AG20443 (cell line): ENCODE measurements at places on chromosomes 7 and 10.

DNA sequence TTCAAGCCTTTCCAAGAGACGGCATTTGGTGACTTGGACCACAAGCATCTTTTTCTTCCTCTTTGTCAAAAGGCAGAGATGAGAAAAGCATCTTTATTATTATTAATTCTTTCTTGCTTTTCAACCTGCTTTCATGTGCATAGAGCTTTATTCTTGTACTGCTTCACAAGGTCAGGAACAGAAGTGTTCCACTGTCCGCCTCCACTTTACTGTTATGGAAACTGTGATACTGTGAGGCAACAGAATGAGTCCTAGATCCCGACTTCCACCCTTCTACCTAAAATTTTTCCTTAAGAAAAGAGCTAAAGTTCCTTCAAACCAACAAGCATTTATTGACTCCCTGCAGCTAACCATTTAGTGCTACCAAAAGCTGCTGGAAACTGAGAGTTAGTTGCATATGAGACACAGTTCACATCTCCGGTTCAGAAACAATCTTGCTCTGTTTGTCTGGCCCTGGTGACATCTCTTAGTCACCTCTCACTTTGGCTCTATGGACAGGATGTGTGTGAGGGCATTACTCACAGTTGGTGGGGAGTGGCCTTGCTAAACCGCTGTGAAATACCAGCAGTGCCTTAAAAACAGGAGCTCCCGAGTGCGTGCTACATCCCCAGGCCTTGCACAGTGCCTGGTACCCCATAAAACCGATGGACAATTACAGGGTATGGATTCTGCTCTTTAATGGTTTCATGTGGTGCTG, 77.1 kb upstream of the TRIL start:
- peak; percentile 90 for DNase-seq

GRCh38 chr7:3844540-3845151, 543.6 kb downstream of the SDK1 start:
- DNase-seq = no peak

- DNase-seq = no peak
These were observed 277.4 kb downstream of the AGMO start for GRCh38 chr7:15284396-15284795.

DNA sequence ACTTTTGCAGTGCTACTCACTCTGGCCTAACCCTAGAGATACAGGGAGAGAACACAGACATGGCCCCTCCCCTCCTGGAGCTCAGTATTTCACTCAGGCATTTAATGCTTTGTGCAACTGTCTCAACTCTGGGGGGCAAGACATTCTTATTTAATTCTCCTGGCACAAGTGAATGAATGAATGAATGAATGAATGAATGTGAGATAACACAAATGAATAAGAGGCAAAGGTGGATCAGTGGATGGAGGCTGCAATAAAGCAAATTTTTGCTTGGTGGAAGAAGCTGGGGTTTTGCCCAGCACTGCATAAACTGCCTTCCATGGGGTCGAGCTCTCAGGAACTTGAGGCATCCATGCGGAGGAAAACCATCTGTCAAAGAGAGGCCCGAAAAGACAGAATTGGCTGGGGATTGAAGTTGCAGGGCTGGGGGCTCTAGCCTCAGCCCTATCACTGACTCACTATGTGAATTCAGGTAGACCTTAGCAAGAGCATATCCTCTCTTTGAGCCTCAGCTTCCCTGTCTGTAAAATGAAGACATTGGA, 441.4 kb upstream of the ZMIZ1 start:
- DNase-seq = no peak

DNA sequence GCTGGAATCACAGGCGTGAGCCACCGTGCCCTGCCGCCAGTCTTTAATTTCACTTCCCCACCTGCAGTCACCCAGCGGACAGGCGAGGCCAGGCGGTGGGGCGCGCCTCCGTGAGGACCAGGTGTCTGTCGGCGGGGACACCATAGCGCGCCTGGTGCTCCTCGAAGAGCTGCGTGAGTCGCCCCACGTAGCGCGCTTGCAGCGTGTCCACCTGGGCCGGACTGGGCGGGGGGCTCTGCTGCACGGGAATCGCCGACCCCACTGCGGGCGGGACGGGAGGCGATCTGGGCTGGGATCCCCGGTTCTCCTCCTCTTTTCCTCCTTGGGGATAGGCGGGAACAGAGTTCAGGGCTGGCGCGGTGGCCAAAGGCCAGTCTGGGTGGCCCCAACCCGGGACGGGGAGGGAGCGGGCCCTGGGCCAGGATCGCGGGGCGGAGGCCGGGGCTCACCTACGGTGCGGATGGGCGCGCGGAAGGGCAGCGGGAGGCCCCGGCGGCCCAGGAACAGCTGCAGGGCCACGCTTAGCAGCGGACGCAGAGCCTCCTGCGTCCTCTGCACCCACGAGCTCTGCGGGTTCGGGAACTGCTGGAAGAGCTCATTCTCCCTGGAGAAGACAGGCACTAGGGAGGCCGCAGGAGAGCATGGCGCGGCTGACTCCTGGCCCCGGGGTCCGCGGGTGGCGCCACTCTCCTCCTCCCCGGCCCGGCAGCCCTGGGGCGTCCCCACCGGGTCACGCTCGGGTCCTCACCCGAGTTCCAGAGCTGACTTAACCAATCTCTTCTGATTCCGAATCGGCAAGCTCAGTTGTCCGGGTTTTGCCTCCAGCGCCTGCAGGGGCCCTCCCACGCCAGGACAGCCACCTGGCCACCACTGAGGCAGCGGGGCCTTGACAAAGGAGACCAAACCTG, 1.1 kb upstream of the MOGAT3 start:
- peak; percentile 43 for DNase-seq

GRCh38 chr7:132614428-132615318, 38.4 kb upstream of the PLXNA4 start:
- DNase-seq = peak; percentile 79

- no peak for DNase-seq
These were observed 507.2 kb upstream of the IGFBP3 start for GRCh38 chr7:46428295-46428694.

DNA sequence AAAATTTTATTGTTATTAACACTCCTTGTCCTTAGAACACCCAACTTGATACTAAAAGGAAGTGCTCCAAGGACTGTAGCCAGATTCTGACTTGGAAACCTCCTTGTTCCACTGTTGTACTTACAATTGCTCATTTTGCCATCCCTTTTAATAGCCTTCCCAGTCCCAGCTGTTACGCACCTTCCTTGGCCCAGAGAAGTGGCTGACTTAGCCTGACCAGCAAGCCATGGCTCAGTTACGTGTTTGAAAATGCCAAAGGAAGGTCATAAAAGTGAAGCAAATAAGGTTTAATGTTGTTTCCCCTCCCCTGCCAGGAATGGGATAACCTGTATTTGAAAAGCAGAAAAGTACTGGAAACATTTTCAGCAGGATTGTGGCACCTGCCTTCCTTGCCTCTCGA, 3.7 kb upstream of the ANKRD1 start:
- DNase-seq = no peak

DNA sequence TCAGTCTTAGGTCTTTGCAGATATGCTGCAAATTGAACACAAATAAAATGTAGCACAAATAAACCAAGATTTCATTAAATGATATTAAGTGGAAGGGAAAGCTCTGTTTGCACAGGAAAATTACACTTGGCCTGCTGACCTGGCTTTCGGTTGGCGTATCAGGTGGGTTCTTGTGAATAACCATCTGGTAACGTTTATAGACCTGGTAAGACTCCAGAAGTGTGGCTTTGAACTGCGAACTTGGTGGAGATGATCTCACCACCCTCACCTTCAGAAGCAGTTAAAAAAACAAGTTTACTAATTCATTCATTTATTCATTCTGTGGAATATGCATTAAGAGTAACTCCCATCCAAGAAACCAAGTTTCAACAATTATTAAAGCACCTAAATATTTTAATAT, 28.1 kb downstream of the ATE1 start:
- DNase-seq = no peak

- DNase-seq = no peak
These were observed 29.7 kb upstream of the GPAM start for GRCh38 chr10:112213098-112213823.

- no peak for DNase-seq
These were observed at the start of gene LBX1 for GRCh38 chr10:101229266-101230182. Gene LBX1, minus strand, starts transcription at chr10:101229463. Its CDS starts 648 bp downstream, at chr10:101228815.

- no peak for DNase-seq
These were observed 6.0 kb upstream of the PON1 start for GRCh38 chr7:95330204-95330960.

GRCh38 chr10:93915598-93915997, 21.8 kb downstream of the SLC35G1 start:
- DNase-seq = no peak

- peak; percentile 82 for DNase-seq
These were observed 29.3 kb upstream of the SH3PXD2A start for GRCh38 chr10:103884681-103885139.

- DNase-seq = no peak
These were observed 335.1 kb downstream of the BMPER start for GRCh38 chr7:34240417-34240816.

- no peak for DNase-seq
These were observed 131.0 kb upstream of the EEPD1 start for GRCh38 chr7:36021917-36022550.

GRCh38 chr7:138880881-138881578, 83.0 kb upstream of the ATP6V0A4 start:
- peak; percentile 84 for DNase-seq

DNA sequence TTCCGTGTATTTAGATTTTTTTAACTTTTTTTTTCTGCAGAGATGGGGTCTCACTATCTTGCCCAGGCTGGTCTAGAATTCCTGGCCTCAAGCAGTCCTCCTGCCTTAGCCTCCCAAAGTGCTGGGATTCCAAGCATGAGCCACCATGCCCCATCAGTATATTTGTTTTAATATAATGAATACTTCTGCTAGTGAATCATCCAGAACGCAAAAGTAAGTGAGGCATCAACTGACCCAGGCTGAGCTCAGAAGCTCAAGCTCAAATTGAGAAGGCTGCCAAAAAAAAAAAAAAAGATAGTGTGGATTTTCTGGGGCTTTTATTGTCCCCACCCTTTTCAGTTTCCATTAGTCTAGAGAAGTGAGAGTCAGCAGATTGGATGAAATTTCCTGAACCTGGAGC, 39.0 kb upstream of the TECTB start:
- DNase-seq = peak; percentile 47

DNA sequence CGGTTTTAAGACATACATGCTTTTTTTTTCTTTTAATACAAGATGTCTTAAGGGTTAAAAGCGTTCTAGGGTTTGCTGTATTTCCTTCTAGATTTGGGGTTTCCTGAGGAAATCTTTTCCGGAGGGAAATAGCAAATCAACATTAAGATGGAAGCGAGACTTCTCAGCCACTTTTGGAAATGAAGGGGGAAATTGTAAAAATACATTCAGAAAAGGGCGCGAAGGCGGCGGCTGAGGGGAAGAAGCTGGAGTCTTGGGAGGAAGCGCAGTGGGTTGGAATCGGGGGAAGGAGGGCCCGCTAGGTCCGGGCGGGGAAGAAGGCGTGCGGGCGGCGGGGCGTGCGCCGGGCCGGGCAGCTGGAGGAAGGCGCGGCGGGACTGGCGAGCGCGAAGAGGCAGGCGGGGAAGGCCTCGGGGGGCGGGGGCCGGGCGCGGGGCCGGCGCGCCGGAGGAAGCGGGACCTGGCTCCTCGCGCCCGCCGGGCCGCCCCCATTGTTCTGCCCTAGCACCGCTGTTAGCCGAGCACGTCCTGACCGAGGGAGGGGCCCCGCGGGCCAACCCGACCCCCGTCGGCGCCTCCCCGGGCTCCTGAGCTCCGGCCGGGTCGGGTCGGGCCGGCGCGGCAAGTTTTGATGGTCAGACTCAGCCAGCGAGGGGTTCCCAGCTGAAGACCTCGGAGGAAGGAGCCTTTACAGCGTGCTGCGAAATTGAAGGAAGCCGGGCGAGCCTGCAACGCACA, 1.5 kb upstream of the SKIDA1 start:
- peak; percentile 57 for DNase-seq

DNA sequence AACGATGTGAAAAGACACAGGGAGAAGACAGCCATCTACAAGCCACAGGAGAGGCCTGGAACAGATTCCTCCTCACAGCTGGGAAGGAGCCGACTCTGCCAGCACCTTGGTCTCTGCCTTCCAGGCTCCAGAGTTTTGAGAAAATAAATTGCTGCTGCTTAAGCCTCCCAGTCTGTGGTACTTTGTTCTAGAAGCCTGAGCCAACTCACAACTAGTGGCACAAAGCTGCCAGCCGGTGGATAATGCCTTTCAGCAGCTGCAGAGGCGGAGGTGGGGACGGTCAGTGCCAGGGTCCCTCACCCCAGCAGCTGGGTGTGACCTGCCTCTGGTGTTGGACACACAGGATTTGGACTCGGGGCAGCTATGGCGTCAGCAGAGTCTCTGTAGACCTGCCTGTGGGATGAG, 255.4 kb upstream of the PITRM1 start:
- no peak for DNase-seq

DNA sequence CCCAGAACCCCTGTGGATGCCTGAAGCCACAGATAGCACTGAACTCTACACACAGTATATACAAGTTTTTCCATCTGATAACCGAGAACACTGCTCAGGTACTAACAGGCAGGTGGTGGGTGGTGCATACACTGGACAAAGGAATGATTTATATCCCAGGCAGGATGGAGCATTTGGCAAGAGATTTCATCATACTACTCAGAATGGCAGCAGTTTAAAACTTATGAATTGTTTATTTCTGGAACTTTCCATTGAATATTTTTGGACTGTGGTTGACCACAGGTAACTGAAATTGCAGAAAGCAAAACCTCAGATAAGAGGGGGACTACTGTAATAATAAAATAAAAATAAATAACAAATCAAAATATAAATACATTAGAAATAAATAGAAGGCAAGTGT, 10.9 kb upstream of the KCNMA1 start:
- no peak for DNase-seq

GRCh38 chr7:94418851-94419250, 24.2 kb downstream of the COL1A2 start:
- no peak for DNase-seq

GRCh38 chr10:73865459-73866442, 8.6 kb downstream of the CAMK2G start:
- DNase-seq = no peak

- peak; percentile 94 for DNase-seq
These were observed 189.6 kb downstream of the TNS3 start for GRCh38 chr7:47392241-47392759.

DNA sequence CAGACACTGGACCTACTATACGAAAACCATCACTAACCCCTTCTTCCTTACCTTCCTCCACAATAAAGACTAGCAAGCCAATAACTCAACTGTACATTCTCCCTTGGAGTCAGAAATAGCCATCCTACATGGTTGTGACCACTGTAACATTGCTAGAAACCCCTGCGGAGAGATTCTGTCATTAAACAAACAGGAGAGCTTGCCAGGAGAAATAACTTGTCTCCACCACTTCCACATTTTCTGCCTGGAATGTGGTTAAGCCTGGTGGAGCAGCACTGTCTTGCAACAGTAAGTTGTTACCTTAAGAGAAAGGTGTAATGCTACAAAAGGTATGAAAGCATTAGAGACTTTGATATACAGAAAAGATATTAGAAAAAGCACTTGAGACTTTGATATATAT, 45.8 kb downstream of the THSD7A start:
- no peak for DNase-seq

GRCh38 chr10:70458329-70459060, 17.0 kb upstream of the NODAL start:
- DNase-seq = peak; percentile 95

- DNase-seq = peak; percentile 92
These were observed at the start of gene PHKG1 for GRCh38 chr7:56092789-56093531. Gene PHKG1, minus strand, starts transcription at chr7:56092952. Its CDS starts 4,011 bp downstream, at chr7:56088941.
